ENCODE measurements at places on chromosomes 1 and 21.

DNA sequence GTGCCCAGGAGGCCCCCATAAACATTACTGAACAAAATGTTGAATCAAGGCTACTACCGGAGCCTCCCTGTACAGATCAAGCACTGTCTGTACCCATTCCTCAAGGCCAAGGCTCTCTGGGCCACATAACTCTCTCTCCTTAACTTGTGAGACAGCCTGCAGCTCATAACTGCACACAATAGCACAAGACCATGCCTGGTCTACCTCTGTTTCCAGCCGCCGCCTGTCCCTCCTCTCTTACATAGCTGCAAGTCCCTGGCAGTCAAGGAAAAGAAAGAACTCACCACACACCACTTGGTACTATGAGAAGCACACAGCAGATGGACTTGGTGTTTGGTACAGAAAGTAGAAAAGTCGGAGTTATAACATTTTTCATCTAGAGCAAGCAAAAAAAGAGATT is 91.1 kb downstream of the SSBP3 start:
- DNase-seq, result no peak

- no peak for DNase-seq
Measured at GRCh38 chr1:185324118-185324517, 7.1 kb upstream of the IVNS1ABP start.

DNA sequence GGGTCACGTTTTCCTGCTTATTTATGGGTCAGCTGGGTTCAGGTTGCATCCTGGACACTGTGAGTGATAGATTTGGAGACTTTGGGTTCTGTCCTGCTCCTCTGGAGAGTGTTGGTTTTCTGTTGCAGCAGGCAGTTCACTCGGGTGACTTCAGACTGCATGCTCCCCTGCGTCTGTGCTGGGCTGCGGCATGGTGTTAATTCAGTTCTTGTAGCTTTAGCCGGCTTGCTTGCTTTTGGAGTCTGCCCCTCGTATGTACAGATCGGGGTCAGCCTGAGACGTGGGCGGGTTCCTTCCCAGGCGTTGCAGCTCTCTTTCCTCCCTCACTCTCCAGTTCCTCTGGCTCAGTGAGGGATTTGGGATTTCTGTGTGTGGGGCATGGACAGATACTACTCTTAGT is 38.0 kb downstream of the PCNT start:
- no peak for DNase-seq

DNA sequence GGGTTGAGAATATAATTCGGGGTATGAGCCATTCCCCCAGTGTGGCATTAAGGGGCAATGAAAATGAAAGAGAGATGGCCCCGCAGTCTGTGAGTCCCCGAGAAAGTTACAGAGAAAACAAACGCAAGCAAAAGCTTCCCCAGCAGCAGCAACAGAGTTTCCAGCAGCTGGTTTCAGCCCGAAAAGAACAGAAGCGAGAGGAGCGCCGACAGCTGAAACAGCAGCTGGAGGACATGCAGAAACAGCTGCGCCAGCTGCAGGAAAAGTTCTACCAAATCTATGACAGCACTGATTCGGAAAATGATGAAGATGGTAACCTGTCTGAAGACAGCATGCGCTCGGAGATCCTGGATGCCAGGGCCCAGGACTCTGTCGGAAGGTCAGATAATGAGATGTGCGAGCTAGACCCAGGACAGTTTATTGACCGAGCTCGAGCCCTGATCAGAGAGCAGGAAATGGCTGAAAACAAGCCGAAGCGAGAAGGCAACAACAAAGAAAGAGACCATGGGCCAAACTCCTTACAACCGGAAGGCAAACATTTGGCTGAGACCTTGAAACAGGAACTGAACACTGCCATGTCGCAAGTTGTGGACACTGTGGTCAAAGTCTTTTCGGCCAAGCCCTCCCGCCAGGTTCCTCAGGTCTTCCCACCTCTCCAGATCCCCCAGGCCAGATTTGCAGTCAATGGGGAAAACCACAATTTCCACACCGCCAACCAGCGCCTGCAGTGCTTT is 9.4 kb downstream of the PROX1 start:
- DNase-seq, result no peak

- DNase-seq, result no peak
Measured at GRCh38 chr1:51699391-51699790, 82.5 kb downstream of the OSBPL9 start.
